ENCODE measurements at places on chromosomes 6 and 20.

DNA sequence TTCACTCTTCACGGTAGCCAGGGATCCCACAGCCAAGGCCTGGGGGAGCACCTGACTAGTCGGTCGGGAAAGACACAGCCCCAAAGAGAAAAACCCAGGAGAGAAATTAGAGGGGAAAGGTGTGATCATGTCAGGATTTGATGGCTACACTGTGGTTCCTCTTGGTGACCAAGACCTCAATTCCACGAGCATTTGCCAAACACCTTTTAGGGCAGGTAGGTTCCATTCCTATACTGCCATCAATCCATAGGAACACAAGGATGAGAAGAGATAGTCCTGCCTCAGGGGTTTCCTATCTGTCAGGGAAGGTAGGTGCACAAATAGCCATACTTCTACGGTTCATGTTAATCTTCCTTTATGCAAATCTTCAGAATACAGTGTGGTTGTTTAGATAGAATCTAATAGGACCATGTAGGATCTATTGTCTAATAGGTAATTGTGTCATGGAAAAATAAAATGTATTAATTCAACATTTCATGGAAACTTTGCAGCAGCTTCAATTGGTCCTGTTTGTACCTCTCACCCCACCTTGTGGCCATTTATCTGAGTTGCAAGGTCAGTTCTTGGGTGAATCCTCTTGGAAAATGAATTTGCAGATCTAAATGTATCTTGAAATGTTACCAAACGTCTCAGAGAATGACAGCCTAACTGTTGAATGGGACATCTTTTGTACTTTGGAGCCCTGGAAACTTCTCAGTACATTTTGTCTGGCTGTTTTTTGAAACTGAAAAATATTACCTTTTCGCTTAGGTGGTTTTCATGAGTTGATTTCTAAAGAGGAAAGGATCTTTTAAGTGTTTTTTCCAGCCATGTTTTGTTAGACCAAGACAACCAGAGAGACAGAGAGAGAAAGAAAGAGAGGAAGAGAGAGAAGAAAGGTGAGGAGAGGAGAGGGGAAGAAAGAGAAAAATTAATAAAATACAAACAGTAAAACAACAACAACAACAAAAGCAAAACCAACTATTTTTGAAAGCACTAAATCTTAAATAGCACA, 33.7 kb upstream of the IYD start:
- peak; percentile 63 for DNase-seq

GRCh38 chr6:123785039-123785438, 18.6 kb upstream of the NKAIN2 start:
- no peak for DNase-seq

- no peak for DNase-seq
Observed at GRCh38 chr6:151702851-151703658, 104.4 kb upstream of the ESR1 start.

GRCh38 chr6:2810092-2810671, 31.5 kb downstream of the SERPINB1 start:
- peak; percentile 1 for DNase-seq

DNA sequence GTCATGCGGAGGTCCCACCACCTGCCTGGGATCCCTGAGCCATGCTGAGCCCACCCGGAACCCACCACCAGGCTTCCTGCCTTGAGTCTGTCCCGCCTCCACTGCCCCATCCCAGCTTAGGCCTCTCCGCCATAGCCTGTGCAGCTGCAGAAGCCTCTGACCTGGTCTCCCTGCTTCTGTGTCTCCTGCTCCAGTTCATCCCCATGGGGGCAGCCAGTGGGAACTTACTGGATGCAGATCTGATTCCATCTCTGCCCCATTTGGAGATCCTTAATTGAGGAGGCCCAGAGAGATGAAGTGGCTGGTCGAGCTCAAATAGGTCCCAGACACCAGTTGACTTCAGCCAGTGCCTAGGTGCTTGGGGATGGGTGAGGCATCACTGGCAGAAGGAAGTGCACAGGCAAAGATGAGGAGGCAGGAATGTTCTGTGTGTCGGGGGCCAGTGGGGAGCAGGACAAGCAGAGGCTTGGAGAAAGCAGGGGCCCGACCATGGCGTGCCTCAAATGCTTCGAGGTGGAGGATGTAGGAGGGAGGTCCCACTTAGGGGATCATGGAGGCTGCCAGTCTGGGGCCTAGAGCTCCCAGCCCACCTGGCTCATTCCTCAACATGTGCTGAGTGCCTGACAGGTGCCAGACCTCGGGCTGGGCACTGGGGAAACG, 112.8 kb downstream of the TOX2 start:
- DNase-seq: no peak

DNA sequence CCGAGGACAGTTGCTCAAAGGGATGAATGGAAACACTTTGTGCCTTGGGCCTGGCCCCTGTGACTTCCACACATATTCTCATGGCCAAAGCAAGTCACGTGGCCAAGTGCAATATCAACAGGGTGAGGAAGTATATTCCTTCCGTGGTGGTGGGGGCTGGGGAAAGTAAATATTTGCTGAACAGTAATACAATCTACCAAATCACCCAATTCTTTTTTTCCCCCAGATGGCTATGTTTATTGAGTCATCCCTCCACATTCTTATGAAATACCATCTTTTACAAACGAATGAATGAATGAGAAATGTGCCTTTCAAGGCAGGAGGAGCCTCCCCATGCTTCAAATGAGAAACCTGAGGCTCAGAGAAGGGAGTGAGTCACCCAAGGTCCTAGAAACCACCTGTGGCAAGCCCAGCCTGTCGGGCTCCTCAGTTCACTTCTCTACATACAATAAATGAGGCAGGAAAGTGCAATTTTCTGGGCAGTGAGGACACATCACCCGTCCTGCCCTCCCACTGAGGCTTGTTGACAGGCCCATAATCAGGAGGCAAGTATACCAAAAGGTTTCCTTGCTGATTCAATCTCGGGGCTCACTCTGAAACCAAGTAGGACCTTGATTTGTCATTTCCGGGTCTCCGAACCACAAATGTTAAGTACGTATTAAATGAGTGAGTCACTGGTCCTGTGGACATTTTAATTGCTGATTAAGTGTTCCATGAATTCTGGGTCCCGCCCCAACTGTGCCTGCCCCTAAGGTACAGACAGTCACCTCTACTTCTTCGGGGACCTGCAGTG, 25.3 kb upstream of the TOP1 start:
- peak; percentile 94 for DNase-seq

GRCh38 chr6:11292594-11293236, 60.2 kb upstream of the NEDD9 start:
- no peak for DNase-seq

DNA sequence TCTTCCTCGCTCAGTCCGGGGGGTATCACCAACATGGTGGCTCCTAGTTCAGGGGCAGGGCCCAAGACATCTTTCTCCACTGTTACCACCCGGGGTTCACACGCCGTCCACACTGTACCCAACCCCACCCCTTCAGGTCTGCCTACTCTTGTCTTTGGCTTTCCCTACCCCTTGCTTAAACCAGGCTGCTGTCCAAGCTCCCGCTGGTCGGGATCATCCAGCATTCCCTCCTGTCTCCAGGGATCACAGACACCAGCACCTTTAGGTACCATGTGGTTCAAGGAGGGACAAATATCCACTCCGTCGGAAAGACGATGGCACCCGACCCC, 395 bp downstream of the NELFE start:
- no peak for DNase-seq
